NCI-H510A treated with DMSO at 0.1 percent for 48 hours (cell line): ENCODE measurements at places on chromosomes 6 and 20.

DNA sequence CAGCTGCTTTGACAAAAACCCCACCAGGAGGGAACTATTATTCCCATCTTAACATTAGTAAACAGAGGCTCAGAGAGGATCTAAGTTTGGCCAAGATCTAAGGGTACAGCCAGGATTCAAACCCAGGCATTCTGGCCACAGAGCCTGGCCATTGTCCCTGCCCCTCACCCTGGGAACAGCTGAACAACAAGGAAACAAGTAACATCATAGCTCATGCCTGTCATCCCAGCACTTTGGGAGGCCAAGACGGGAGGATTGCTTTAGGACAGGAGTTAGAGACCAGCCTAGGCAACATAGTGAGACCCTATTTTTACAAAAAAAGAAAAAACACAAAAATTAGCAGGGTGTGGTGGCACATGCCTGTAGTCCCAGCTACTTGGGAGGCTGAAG, 27.5 kb downstream of the TOX2 start:
- DNase-seq = peak; percentile 38

DNA sequence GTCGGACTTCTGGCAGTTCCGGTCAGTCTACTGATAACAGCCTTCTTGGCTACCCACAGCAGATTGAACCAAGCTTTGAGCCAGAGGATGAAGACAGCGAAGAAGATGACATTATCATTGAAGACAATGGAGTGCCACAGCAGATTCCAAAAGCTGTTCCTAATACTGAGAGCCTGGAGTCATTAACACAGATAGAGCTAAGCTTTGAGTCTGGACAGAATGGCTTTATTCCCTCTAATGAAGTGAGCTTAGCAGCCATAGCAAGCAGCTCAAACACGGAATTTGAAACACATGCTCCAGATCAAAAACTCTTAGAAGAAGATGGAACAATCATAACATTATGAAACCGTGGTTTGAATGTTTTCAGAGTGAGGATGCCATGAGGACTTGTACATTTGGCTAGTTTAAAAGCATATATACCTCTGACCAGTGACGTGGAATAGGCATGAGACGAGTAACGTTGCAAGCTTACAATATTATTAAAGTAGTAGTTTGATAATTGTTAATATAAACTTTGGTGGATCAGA, 18.8 kb downstream of the PARD6B start:
- DNase-seq = no peak

- DNase-seq = no peak
These were observed 131.4 kb downstream of the SULF2 start for GRCh38 chr20:47653869-47654268.

DNA sequence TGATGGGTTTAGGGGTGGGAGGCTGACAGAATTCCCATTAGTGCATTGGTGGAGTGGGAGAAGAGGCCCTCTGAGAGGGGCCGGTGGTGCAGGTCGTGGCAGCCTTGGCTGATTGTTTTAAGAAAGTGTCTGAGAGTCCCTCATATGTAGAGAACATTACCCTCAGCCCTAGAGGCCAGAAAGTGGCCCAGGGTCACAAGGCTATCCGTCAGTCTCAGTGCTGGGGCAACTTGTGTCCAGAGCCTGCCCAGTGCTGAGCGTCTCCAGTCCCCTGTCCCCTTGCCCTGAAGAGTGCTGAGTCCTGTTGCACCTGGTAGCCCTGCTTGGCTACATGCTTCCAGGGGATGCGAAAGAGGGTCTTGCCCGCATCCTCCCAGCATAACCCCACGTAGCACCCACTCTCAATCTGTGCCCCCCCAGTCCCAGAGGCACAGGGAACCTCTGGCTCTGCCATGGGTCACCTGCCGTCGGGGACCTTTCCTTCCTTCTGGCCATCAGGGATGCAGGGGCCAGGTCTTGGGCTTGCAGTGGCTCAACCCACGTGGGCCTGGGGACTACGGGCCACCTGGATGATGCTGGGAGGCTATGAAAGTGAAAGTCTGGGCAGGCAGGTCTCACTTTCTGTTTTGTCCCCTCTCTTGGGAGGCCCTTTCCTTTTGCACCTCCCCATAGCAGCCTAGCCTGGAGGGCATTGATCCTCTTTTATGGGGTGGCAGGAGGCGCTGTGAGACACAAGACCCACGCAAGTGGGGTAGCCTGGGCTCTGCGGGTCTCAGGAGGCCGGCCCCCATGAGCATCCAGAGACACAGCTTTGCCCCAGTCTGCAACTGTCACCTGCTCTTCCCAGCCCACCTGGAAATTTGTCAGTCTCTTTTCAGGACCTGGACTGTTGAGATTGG, 12.2 kb downstream of the DUSP15 start:
- DNase-seq = no peak

- peak; percentile 45 for DNase-seq
These were observed 33.0 kb upstream of the FILIP1 start for GRCh38 chr6:75526502-75527127.

DNA sequence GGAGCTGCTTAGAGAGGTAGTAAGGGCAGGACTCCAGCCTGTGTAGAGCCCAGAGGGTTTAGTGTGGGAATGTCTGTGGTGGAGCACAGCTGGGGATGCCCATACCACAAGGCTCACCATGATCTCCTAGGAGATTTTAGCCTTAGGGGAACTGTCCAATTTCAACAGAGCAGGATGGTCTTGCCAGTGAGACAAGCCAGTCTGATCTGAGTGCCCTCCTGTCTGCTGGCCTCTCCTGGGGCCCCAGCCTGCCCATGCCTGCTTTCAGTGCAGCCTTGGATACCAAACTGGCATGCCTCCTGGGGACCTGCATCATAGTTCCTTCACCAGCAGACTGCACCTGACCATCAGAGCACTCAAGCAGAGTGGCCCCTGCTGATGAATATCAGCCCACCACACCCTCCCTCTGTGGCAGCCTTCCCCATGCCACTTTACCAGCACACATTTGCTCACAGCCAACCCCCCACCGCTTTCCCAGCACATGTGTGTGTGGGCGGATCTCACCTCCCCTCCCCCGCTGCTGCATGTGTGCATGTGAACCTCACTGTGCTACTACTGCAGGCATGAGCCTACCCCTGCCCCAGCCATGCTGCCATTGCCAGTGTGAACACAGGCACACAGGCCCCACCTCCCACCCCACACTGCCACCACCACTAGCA, 7.9 kb upstream of the TREM1 start:
- DNase-seq = no peak

DNA sequence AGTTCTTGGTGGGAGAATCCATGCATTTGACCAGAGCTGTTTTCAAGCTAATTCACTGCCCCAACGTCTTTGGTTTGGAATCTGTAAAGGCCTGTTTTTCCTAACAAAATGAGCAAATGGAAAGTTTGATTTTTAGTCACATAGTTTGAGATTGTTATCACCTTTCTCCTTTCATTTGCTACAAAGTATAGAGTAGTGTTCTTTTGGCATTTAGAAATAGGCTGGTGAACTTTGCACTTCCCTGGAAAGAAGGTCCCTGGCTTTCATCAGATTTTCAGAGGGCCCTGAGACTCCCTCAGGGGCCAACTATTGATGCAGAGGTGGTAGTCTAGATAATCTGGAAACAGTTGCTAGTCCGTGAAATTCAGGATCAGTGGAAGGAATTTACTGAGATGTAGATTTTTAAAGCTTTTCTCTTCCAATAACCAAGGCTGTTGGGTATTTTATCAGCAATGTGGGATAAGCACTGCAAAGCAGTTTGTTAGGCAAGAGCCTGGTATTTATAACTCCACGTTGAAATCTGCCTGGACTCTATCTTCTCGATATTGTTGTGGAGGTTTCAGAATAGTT, 1.7 kb downstream of the ARFGEF2 start:
- no peak for DNase-seq

DNA sequence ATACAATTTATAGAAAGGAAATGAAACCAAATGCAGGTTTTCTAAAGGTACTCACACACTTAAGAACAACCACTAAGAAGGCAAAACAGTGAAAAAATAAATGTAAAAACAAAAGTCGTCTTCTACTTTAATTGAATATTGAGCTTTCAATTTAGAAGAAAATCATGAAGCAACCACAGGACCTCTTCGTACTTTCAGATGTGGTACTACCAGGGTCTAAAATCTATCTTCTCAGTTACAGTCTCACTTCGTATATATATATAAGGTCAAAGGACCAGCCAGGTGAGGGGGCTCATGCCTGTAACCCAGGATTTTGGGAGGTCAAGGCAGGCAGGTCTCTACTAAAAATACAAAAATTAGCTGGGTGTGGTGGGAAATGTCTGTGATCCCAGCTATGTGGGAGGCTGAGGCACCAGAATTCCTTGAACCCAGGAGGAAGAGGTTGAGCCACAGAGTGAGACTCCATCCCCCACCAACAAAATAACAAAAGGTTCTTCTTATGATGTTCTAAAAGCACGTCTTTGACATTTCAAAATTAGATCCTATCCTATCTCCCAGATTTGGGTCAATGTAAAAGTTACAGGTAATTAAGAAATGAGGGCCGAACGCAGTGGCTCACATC, 12.5 kb downstream of the ROMO1 start:
- DNase-seq = no peak

DNA sequence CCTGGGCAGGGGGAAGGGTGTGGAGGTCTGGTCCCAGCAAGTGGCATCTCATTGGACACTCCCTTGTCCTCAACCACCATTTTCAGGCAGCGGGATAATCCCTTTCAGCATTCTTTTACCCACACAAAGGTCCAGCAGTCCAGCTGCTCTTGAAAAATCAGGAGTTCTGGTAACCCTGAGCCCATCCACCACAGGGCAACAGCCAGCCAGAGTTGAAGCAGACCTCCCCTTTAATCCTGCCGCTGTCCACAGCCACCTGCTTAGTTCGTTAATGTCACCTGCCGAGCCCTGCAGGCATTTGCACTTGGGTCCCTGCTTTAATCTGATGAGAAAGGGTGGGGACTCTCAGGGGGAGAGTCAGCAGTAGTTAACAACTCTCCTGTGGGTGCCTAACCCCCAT, 11.1 kb downstream of the TMEM74B start:
- no peak for DNase-seq

DNA sequence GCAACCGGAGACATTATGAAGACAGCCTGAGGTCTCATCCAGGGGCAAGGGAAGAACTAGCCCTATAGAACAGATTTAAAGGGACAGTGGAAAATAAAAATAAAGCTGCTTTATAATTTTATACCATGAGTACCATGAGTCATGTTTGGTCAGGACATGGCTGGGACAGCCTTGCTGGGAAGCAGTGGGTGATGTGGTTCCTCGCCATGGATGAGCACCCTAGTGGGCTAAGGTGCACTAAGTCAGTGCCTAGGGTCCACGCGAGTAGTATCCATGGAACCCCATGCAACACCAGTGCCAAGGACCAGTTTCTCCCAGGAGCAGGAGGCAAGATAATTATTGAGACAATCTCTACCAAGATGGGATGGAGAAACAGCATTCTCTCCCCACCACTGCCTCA, 33.4 kb upstream of the ELMO2 start:
- no peak for DNase-seq

GRCh38 chr6:85137865-85138264, 312.0 kb upstream of the NT5E start:
- no peak for DNase-seq

GRCh38 chr6:28597217-28597835, 71.6 kb downstream of the GPX5 start:
- no peak for DNase-seq

GRCh38 chr6:44105993-44106740, 21.1 kb downstream of the MRPL14 start:
- DNase-seq = no peak

DNA sequence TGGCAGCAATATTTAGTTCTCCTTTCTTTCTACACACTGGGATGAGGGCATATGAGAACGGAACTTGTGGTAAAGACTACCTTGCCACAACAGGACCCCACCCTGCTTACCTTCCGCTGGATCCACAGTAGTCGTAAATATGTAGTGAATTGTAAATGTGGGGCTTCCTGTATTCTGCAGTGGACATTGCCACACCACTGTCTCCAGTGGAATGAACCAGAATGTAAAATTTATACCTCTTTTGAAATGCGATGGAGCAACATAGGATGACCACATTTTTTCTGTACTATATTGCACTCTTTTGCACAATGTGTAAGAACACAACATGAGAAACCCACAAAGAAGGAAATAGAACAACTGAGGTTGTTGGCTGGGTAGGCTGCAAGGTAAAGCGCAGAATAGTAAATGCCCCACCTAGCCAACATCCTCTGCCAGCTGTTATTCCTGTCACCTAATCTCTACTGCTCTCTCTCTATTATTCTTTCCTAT, 16.1 kb upstream of the RIPOR2 start:
- DNase-seq = no peak

DNA sequence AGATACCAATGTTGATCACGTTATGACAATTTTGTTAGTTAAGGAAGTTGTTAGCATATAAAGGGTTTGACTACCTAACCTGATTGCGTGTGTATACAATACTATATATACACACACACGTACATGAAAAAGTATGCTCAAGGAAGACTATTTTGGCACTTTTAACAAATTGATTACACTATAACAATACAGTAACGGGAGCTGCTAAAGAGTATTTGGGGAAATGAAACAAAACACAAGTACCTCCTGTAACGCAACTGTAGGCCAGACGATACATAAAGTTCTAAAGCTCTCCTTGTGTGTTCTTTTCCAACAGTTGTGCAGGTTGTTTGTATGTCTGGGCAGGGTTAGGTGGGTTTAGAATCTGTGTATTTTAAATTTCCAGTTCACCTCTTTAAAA, 98.7 kb downstream of the PLEKHG1 start:
- no peak for DNase-seq

GRCh38 chr6:113654396-113654795, 202.7 kb upstream of the MARCKS start:
- no peak for DNase-seq

DNA sequence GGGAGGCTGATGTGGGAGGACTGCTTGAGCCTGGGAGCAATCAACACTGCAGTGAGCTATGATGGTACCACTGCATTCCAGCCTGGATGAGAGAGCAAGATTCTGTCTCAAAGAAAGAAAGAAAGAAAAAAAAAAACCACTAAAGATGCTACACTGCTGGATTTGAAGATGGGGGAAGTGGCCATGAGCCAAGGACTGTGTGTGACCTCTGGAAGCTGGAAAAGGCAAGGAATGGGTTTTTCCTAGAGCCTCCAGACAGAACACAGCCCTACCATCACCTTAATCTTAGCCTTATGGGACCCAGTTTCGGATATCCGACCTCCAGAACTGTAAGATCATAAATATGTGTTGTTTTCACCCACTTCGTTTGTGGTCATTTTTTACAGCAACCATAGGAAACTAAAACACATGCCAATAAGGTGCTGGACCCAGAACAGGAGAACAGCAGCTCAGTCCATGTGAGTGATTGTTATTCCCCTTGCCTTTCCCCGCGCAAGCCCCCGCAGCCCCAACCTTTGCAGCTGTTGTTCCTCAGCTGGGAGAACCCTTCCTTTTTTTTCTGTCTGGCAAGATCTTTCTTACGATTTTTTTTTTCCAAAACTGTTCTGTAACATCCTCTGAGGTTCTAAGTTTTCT, 11.1 kb upstream of the VAPB start:
- no peak for DNase-seq

GRCh38 chr6:11762794-11763459, 15.7 kb downstream of the ADTRP start:
- no peak for DNase-seq

GRCh38 chr6:28322661-28323060, 13.3 kb downstream of the ZSCAN31 start:
- DNase-seq = peak; percentile 5

DNA sequence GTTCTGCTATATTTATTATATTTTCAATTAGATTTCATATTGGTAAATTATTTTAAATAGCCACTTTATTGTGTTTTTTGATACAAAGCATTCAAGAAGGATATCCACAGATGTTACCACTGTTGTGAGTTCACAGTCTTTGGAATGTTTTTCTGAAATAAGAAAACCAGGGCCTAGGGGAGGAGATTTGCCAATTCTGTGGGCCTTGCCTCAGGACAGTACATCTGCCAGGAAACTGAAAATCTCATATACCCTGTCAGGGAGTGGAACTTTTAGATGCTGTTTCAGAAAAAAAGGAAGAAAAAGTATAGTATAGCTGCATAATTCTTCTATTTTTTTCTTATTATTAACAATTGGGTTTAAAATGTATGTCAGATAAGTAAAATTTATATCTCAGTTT, 995.9 kb upstream of the ADGRB3 start:
- DNase-seq = no peak
